Right ventricle myocardium superior (tissue), 1 donor: ENCODE measurements at places on chromosomes 7 and 10.

DNA sequence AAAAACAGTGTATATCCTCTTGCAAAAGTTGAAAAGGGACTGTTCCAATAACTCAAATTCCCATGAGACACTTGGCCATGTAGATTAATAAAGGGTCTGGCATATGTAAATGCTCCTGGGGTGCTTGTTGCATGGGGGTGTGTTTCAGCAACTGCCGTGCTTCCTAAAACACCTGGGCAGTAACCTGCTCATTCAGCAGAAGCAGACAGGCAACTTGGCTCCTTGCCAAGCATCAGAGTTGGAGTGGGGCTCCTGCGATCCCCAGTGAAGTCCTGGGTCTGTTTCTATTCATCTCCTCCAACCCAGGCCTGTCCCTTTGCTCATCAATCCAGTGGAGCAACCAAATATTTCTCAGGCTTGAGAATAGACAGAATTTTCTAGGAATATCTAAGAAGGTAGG, 42.2 kb upstream of the ADAM12 start:
- DNase-seq: no peak

GRCh38 chr7:149457766-149458165, 3.1 kb downstream of the ZNF777 start:
- no peak for DNase-seq

- no peak for DNase-seq
Measured at GRCh38 chr10:131267814-131268095, 43.8 kb downstream of the TCERG1L start.

GRCh38 chr10:127527891-127528290, 21.2 kb upstream of the NPS start:
- peak; percentile 76 for DNase-seq

DNA sequence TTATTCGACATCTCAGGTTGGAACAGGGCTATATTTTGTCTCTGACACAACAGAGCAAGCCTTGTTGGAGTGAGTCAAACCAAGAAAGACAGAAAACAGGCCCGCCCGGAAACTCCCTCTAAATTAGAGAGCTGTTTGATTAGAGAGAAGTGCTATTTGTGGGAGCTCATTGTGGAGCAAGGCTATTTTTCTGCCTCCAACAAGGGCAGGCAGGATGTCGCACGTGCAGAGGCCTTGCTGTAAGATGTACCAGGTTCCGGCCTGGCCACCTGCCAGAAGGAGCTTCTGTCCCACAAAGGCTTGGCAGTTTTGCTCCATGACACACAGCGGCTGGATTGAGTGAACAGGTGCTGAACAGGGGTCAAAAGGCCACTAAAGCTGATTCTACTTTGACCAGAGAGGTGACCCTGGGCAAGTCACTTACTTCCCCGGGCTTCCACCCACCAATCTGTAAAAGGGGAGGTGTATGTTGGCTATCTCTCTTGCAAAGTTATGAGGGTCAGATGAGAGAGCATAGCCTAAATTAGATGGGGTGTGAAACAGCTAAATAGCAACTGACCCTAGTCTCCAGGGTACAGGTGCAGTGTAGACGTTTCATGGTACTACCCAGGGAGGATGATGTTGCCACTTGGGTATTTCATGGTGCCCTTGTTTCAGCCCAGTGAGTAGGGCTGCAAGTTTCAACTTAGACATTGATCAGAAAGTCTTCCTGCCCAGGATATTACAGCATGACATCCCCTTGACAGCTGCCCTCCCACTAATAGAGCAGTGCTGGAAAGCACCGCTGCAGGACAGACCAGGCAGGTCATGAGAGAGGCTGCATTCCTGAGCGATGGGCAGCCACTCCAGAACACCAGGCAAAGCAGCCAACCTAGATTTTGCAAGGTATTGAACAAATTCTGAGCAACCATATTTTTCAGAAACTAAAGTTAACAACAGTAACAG, 62.0 kb downstream of the VSTM4 start:
- DNase-seq: peak; percentile 65

DNA sequence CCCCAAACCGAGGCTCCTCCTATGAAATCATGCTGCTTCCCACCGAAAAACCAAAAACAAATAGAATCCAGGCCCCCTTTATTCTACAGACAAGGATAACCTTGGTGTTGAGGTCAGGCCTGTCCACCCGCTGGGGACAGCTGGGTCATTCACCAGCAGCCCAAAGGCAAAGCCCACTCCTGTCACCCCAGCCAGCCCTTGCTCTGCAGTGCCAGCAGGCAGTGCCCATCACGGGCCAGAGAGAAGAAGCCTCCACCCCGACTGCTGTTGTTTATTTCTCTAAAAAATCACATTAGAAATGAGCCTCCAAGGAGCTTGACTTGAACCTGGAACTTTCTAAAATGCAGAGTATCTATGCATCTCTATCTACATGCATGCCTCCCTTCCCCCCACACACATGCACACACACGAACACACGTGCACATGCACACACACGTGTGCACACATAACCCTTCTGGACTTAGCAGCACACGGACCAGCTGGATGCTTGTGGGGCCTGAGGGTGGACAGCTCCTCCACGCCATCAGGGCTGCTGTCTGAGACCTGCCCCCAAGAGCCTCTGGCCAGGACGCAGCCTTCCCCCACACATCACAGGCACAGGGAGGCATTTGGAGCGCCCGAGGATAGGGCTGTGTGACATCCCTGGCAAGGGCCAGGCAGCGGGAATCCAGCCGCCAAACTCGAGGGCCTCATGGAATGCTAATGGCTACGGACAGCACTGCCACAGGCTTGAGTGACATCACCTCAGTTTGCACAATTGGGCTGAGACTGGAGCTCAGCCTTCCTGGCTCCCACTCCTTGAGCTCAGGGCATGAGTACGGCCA, 22.8 kb downstream of the PRKAG2 start:
- peak; percentile 72 for DNase-seq

DNA sequence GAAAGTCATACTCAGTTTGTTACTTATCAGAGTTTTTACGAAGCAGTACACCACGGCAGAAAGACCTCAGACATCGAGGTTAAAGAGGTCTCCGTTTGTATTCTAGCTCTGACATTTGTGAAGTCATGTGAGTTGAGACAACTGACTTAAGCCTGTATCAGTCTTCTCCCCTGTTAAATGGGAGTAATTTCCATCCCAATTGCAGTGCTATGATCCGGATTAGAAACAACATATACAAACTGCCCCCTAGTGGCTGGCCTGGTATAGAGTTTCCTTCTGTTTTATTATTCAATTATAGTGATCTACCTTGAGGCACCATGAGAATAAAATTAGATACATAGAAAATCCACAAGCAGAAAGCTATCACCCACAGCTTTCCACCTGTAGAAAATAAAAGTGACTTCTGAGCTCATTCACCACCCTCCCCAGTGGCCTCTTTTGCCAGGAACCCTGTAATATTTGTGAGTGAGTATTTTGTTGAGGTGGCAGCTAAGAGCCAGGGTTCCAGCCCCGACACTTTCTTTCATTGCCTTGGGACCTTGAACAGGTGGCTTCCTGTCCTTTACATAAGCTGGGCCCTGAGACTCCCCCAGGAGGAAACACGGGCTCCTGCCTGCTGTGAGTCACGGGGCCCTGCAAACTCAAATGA, 607.2 kb upstream of the MGMT start:
- no peak for DNase-seq

- no peak for DNase-seq
Measured at GRCh38 chr7:38123494-38123893, 54.6 kb upstream of the STARD3NL start.

- DNase-seq: no peak
Measured at GRCh38 chr7:93148144-93148543, at the start of gene SAMD9L. SAMD9L (minus strand) TSS chr7:93148385; CDS start chr7:93135971, 12,414 bp downstream.

DNA sequence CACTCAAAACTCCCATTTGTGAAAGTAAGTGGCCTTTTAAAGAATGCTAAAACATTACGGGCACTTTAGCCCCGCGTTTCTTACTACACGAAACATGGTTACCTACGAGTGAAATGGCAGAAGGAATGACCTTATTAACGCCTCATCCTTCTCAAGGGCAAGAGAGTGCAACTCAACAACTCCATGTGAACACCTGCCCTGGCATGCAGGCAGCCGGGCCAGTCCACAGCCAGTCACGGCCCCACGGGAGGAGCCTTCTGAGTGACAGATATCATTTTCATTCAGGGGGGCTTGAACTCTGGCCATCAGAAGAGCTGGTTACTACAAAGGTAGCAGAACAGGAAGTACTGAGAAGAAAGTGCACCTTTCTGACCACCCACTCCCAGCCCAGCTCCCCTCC, 236.1 kb downstream of the PTPRN2 start:
- peak; percentile 6 for DNase-seq

- DNase-seq: no peak
Measured at GRCh38 chr10:58400609-58401008, 15.4 kb downstream of the TFAM start.

GRCh38 chr10:132851451-132851850, 65.5 kb upstream of the NKX6-2 start:
- no peak for DNase-seq

DNA sequence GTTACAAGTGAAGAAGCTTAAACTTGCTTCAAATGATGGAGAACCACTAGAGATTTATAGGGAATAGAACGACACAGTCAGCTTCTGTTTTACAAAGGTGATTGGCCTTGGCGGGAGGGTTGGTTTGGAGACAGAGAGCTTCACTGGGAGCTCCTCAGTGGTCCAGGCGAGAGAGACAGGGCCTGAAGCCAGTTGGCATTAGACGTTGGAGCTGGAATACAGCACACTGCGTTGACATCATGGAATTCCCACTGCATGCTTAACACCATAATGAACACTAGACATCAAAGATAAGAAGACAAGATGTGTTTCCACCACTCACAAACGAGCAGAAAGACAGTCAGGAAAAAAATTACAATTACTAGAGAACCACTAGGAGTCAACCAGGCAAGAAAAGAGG, 67.8 kb downstream of the TBXAS1 start:
- DNase-seq: no peak

DNA sequence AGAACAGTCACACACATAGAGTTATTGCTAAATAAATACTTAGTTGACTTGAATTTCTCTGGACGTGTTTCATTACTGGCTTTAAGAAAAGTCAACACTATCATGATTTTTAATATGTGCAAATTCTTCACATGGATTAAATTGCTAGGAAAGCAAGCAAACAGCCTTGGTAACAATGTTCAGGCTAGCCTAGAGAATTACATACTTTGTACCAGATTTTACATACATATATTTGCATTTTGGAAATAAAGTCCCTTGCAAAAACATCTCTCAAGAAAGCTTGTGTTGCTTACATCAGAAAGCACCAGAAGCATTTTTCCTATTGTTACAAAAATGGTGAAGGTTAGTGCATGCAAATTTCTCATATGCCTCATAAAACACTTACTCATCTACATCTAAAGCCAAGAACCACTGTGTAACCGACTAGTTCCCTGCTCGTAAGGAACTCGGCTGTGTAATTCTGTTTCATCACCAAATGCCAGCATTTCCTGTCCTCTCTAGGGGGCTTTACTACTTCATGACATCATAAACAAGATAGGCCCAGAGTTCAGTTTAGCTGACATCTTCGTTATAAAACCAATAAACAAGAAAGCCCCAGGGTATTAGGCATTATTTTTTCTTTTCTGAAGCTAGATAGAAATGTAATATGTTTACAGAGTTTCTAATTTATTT, 87.8 kb downstream of the CFAP58 start:
- no peak for DNase-seq
